Activated gamma-delta T cell treated with anti-CD3 and anti-CD28 coated beads, Interleukin-2, amount 50 U/mL, for 16 hours (primary cell): ENCODE measurements at places on chromosomes 5 and 9.
A peak's percentile ranks its signal among the peaks of the same experiment; 100 is the strongest.

GRCh38 chr5:82684165-82684564, 393.0 kb downstream of the TMEM167A start:
- DNase-seq = no peak

GRCh38 chr5:172642486-172642885, 1.4 kb downstream of the NEURL1B start:
- no peak for DNase-seq

GRCh38 chr5:158720281-158720680, 379.4 kb downstream of the EBF1 start:
- no peak for DNase-seq

DNA sequence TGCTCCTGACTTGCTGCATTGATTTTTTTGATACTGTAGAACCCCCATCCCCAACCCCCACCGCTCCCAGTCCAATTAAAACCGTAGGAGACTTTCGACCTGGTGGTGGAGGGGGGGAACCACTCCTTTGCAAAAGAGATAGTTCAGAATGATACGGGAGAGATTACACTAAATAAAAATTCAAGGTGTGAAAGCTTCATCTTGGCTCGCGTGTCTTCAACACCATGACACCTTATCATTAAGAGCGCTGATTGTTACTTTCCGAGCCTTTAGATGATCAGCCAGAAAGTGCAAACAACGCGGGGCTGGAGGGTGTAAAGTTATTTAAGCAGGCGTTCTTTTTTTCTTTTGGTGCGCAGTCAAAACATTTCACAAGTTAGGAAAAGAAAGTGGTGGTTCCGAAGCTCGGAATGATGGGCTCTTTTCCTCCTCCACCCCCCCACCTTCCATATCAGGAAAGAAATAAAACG, 1.3 kb upstream of the ZNF462 start:
- no peak for DNase-seq

DNA sequence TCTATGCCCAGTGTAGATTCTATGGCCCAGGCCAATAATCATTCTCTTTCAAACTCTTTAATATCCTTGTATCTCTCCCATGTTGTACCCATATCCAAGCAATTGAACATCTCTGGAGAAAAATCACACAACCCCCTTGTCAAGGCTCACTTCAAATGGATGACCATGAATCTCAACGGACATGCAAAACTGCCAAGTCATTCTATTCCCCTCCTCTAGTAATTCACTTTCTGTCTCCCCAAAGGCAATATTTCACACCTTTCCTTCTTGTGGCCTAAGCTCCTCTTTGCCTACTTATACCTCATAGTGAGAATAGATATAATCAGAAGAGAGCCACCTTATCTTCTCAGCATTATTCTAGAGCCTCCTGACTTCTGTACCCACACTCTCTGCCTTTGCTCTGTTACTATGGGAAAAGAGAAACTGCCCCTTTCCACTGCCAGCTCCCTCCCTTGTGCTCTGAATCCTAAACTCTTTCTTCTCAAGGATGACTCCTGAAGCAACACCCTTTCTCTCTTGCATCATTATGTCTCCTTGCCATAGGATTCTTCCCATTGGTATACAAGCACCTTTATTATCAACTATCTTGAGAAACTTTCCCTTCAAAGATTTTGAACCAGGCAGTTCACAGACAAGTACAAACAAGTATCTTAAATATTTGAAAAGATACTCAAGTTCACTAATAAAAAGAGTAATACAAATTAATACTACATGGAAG, 66.1 kb downstream of the RPS23 start:
- DNase-seq = no peak

DNA sequence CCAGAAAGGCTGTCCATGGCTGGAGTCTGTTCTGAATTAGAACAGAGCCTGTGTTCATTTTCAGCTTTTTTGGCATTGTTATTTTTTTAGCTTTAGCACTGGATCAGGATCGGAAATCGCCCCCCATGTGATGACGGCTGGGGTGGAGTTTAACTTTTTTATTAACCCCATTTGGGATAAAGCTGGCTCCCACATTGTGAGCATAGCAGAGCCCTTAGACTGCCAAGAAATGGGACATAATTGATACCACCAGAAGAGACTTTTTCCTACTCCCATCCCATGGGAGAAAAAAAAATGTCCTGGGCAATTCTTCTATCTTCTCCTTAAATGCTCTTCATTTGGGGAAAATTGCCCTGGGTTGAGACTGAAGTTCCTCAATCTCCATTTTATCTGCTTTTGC, 52.4 kb downstream of the SLIT3 start:
- no peak for DNase-seq

DNA sequence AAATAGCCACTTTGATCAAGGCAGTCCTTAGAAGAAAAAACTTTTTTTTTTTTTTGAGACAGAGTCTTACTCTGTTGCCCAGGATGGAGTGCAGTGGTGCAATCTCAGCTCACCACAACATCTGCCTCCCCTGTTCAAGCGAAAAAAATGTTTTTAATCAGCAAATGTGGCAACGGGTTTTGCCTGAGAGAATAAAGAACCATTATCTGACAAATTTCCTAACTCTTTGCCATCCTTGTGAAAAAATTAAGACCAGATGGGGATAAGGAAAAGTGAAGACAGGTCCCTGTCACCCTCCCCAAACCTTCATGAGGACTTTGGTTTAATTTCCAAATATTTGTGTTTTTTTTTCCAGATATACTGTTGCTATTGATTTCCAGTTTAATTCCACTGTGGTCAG, 107.3 kb upstream of the SPOCK1 start:
- DNase-seq = no peak

- DNase-seq = no peak
These were observed 353.7 kb downstream of the CSNK1G3 start for GRCh38 chr5:123865641-123866040.

- no peak for DNase-seq
These were observed 103.3 kb downstream of the EDIL3 start for GRCh38 chr5:84281383-84281782.

- no peak for DNase-seq
These were observed 6.6 kb downstream of the C1QTNF2 start for GRCh38 chr5:160363660-160364395.

- no peak for DNase-seq
These were observed 509.4 kb upstream of the KLF4 start for GRCh38 chr9:107999011-107999410.

DNA sequence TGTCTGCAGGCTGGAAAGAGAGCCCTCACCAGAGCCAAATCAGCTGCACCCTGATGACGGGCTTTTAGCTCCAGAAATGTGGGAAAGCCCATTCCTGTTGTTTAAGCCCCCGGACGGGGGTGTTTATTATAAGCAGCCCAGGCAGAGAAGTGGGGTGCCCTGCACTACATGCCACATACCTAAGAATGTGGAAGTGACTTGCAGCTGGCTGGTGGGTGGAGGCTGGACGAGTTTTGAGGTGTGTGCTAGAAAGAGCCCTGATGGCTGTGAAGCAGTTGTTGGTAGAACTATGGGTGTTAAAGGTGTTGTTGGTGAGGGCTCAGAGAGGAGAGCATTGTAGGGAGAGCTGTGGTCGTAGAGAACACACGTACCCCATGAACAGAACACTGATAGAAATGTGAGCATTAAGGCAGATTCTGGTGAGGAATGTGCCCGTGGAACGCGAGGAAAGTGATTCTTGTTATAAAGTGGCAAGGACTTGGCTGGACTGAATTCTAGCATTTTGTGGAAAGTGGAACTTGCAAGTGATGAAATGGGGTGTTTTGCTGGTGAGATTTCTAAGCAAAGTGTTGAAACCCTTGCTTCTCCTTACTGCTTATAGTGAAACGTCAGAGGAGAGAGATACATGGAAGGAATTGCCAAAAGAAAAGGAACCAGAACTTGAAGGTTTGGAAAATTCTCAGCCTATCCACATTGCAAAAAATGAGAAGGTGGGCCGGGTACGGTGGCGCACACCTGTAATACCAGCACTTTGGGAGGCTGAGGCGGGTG, 38.9 kb downstream of the AHRR start:
- no peak for DNase-seq

DNA sequence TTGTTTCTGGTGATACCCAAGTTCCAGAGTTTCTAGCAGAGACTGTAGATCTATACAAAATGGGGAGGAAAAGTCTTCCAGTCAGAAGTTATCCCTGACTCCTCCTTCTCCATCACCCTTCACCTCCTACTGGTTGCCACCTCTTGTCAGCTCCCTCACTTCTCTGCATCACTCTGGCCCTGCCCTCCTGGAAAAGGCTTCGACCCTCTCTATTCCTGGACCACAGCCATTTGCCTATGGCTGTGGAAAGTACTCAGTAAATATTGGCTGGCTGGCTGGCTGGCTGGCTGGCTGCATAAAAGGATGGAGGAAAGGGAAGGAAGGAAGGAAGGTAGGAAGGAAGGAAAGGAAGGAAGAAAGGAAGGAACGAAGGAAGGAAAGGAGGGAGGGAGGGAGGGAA, 32.7 kb upstream of the ABCA1 start:
- no peak for DNase-seq

GRCh38 chr9:79213417-79214125, 358.2 kb upstream of the TLE4 start:
- DNase-seq = no peak

DNA sequence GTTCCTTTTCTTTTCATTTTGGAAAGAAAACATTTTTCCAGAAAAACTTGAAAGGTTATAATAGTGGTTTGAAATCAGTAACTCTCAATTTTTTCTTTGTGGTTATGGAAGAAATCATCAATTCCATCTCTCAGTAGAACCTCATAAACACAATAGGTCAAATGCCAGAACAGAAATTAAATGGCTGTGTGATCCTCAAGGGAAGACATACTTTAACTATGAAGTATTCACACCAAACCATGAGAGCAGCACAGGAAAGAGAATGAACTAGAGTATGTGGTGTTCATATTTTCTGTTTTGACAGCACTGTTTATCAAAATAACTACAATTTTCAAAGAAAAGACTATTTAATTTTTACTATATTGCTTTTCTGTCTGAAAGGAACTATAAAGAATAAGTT, 29.7 kb upstream of the EFNA5 start:
- DNase-seq = no peak

GRCh38 chr9:36100532-36100931, 36.0 kb upstream of the GLIPR2 start:
- DNase-seq = no peak

DNA sequence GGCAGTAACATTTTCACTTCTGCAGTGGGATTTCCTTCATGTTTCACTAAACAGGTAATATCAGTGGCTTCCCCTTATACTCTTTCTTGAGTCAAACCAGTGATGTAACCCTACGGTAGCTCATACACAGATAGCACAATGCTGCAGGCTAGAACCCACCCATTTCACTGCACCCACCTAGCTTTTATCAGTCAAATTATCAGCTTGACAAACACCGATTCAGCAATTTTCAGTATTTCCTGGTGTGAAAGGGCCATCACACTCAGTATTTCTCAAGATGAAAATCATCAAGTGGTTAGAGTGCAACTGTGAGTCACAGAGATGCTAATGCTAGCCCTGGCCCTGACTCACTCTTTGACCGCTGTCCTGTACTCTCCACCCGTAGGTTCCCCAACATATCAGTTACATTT, 242.3 kb upstream of the PTGER4 start:
- DNase-seq = peak; percentile 22

DNA sequence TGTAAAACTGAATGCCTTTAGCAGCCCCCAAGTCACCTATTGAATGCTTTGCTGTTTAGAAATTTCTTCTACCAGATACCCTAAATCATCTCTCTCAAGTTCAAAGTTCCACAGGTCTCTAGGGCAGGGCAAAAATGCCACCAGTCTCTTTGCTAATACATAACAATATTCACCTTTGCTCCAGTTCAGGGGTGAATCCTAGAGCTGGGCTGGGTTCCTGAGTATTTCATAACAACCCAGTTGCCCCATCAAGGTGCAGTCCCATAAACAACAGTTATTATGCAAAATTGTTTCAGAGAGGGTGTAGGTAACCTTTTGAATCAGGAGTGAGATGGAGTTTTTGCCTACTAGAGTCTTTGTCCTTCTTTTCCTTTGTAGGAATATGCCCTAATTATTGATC, 19.0 kb upstream of the C1QTNF3 start:
- no peak for DNase-seq

- DNase-seq = no peak
These were observed 2.5 kb downstream of the FEM1C start for GRCh38 chr5:115542086-115542485.

GRCh38 chr9:36864491-36865410, 169.3 kb downstream of the PAX5 start:
- no peak for DNase-seq

DNA sequence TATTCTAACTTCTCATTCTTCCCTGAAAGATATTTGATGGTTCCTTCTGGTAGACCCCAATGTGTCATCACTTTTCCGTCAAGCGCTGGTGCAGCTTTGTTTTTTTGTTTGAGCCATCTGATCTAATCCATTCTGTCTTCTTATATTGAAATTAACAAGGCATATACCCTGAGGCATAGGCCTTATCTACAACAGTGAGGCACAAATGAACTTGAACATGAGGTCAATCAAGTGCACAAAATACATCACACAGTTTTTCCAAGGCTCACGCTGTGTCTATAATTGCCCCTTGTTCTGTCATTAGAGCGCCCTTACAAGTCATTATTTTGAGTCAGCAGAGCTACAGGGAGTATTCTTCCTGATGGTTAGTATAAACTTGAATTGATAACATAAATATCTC, 406.6 kb downstream of the MAT2B start:
- DNase-seq = no peak

DNA sequence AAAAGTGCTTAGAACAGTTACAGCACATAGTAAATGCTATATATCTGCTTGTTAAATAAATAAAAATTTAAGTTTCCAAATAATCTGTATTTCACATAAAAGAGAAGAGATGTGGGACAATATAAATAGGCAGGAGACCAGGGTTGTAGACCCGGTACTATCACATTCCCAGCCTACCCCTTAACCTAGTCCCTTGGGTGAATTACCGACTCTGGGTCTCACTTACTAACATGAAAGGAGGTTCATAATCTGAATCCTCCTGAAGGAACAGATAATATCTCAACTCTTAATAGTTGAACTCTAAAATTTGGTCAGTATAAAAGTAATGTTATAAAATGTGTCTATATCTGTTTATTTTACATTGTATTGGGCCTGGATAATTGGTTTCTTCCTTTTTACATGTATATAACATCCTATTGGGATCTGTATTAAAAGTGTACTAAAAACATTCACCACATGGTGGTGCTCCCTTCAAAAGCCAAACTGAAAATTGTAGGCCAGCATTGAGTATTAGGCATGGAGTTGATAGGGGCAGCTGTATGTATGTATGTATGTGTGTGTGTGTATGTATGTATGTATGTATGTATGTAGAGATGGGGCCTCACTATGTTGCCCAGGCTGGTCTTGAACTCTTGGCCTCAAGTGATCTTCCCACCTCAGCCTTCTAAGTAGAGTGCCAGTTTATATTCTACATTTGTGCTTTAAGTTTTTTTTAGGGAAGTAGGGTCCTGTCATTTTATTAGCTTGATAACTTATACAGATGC, 64.2 kb upstream of the ABL1 start:
- no peak for DNase-seq

GRCh38 chr9:126485662-126486061, 128.1 kb upstream of the LMX1B start:
- DNase-seq = no peak

GRCh38 chr5:32419791-32420190, 24.7 kb downstream of the ZFR start:
- DNase-seq = no peak
